Hypothalamus (tissue), 51 donors: ENCODE measurements at places on chromosomes 4 and X.

DNA sequence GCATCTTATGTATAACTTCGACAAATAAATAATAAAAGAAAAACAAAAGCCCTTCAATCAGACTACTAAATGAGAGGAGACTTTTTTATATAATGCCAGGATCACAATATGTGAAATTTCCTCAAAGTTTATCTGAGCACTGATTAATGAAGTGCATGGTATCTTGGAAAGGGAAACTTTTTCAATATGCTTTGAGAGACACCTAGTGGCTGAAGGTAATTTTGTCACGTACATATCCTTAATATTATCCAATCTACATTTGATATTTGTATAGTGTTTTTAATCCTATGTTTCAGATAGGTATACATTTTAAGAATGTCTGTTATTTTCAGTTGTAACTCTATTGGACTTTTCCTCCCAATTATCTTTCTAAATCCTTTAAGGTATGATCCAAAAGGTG is 146.8 kb downstream of the KLHL4 start:
- no peak for DNase-seq

GRCh38 chr4:185033950-185034349 is 15.7 kb downstream of the HELT start:
- no peak for DNase-seq

DNA sequence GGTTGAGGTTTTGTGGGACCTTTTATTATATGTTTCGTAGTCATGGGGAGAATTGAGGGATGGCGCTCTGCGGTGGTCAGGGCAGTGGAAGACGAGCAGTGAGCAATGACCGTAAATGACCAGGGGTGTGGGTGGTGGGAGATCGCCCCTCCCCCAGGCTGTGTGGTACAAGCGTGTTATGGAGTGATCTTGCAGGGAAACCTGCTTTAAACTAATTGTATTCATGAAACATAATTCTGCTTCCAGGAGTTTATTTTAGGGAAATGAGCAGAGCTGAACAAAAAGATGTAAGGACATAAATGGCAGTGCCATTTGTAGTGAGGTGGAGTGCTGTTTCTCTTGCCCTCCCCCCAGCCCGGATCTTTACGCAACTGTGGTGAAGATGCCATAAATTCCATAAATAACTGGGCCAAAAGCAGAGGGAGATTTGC is 20.2 kb downstream of the GYG2 start:
- no peak for DNase-seq

DNA sequence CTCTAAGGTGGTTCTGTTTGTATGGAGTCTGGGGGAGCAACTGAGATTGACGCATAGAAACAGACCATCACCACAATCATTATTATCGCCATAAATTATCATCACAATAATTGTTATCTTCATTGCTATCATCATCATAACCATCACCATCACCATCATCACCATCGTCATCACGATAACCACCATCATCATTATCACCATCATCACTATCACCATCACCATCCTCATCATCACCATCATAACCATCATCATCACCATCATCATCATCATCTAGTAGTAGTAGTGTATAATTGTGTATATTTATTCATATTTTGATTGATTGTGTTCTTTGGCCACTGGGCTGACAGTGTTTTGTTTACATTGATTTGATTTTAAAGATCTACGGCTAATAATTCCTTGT is 95.7 kb downstream of the NLGN4X start:
- DNase-seq, result no peak

- no peak for DNase-seq
Observed at GRCh38 chrX:39718981-39719380, 378.8 kb downstream of the BCOR start.

- DNase-seq, result no peak
Observed at GRCh38 chr4:7459471-7459870, 24.7 kb upstream of the PSAPL1 start.

- DNase-seq, result no peak
Observed at GRCh38 chrX:112868586-112868985, 28.0 kb upstream of the AMOT start.

DNA sequence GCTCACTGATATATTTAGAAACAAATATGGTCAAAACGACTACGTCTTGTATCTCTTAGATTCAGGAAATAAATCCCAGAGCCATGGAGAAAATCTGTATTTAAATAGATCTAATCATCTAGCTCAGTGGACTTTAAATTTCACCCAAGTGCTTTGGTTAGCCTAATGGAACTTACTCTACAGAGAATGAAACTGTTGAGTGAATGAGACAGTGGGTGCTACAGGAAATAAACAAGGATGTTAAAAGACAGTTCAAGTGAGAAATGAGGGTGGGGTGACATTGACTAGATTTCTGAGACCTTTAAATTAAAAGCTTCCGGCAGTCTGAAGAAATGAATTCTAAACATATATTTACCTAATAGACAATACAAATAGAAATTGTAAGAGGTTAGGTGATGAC is 2197.0 kb downstream of the ARAP2 start:
- DNase-seq, result no peak

DNA sequence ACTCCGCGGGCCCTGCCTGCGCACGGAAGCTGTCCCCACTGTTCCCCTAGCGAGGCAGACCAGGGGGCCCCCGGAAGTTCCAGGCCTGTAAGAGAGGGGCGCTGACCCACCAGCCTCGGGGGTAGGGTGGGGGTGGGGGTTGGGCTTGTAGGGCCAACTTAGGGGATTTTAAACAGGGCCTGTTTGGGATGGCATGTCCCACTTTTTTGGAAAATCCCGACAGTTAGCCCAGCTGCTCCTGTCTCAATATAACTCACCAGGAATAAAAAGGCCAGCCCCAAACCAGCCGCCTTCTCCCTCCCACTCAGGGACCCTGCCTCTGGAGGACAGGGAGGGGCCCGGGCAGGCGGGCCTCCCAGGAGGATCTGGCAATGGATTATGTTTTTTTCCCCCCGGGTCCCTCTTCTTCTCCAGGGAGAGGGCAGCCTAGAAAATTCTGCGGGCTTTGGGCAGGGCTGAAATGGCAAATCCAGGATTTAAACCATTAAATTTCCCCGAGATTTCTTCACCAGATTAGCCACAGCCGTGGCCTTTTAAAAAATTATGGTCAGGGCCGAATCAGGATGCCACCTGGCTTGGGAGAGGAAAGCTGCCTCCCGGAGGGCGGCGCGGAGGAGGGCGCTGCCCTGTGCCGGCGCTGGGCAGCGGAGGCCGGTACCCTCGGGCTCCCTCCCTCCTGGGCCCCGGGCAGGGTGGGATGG is 957 bp downstream of the PPP2R2C start:
- no peak for DNase-seq

- DNase-seq, result no peak
Observed at GRCh38 chrX:16185725-16186136, 18.4 kb downstream of the MAGEB17 start.

DNA sequence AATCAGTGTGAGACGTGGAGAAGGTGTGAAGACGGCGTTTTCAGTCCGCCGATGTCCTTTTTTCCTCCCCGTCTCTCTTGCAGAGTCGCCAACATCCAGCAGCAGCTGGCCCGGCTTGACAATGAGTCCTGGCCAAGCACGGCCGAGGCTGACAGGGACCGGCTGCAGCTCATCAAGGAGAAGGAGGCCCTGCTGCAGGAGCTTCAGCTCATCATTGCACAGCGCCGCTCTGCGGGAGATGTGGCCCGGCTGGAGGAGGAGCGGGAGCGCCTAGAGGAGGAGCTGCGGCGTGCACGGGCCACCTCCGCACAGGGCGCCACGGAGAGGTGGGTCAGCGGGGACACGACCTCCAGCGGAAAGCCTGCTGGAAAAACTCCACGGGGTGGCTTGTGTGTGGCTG is 47.1 kb upstream of the CLCN4 start:
- DNase-seq, result no peak

DNA sequence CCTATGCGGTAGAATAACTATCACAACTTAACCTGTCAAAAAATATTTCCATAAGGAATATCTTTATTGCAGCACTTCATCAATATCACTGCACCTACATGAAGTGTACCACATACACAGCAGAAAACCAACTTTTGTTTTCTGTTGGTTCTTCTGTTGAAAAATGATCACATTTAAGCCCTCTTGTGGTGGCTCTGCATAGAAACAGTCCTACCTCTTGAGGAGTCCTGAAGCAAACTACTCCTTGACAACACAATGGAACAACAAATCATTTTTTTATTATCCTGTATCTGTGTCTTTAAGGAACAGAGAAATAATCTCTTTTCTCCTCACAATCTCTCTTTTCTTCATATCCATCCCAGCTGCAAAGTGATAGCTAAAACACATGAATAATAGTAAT is 39.8 kb upstream of the ATOH1 start:
- no peak for DNase-seq

DNA sequence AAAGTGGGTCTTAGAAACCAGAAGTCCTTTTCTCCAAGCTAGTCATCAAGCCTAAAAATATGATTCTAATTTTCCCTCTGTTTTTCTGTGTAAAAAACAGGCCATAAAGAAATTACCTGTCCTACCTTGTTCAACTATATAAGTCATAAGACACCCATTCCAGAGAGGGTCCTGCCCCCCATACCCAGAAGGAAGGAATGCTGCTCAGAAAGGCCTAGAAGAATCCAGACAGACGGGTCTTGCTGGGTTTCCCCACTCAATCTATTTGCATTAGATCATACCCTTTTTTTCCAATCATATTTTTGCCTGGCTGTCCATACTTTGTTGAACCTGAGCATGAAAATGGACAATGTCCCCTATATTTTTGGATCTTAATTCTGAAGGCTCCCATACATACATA is 16.3 kb upstream of the XAGE2 start:
- no peak for DNase-seq

GRCh38 chrX:133350751-133351150 is 64.5 kb downstream of the GPC4 start:
- DNase-seq, result no peak

DNA sequence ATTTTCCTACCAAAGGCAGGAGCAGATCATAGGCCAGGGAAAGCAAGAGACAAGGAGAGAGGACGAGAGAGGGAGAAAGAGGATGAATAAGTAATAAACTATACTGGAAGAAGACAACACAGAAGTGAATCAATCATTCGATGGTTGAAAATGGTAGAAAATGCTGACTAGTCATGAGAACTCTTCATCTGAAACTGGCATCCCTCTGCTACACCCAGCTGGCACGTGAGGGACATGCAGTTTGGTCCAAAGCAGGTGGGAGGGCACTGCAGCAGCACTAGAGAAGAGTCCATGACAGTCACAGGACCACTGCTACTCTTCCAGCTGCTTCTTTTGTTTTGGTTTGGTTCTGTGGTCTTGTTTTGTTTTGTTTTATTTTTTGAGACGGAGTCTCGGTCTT is 74.1 kb downstream of the AFAP1 start:
- no peak for DNase-seq

GRCh38 chr4:170214731-170215130 is 125.0 kb upstream of the AADAT start:
- no peak for DNase-seq

DNA sequence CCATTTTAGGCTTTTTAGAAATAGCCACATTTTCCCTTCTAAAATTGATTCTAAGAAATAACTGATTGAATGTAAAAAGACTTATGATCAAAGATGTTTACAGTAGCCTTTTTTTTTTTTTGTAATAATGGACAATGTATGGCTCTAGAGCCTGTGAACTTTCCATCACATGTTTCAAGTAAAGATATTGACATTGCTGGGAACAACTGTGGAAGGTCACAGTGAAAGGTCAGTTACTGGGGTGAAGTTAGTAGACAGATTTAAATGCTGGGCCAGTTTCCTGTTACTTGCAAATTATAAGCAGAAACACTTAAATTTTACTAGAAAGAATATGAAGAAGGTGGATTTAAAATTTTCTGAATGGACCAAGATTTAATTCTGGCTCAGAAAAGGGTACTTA is 18.4 kb downstream of the PAGE2 start:
- DNase-seq, result no peak

DNA sequence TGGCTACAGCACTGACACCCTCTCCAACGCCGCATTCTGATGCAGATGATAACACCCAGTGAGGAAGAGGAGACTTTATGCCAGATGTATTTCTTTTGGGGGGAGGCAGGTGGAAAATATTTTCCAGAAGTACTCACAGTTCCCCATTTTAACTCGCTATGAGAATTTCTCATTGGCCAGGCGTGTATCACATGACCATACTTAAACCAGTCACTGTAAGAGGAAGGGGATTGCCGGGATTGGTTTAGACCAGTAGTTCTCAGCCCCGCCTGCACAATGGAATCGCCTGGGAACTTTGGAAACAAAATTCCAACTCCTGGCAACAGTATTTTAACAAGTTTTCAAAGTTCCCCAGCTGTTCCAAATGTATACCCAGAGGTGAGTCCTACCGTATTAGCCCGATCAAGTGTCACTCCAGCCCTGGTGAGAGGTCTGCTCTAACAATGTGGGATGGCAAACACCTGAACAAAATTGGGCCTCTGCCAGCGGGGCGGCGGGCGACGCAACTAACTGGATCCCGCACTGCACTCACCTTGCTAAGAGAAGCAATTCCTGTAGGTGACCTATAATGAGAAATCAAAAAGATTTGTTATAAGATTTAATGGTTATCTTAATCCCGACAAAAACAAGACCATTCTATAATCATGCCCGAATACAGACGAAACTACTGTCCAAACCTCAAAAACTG is 2.9 kb upstream of the MSL3 start:
- DNase-seq, result no peak

DNA sequence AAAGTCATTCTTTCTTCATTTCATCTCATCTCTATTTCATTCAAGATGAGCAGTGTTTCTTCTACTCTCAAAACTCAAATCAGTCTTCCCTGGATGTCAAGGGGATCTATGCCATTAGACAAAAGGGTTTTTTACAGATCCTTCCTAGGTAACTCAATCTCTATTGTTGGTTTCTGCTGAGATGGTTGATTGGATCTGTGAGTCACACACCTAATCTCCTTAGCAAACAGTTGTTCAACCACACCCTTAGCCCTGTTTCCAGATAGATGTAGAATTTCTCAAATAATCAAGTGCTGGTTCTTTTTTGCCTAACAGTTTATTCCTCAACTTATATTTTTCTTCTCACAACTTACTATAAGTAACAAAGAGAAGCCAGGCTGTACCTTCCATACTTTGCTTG is 200.5 kb downstream of the KDR start:
- no peak for DNase-seq
